ENCODE measurements at places on chromosomes 1 and 21. TPM values are rescaled to one million over a fixed set of nuclear protein-coding genes. Genes with fewer than 3 reads are reported as not detected.

- no peak for DNase-seq
Observed at GRCh38 chr1:244077473-244078220, 26.6 kb downstream of the ZBTB18 start.

DNA sequence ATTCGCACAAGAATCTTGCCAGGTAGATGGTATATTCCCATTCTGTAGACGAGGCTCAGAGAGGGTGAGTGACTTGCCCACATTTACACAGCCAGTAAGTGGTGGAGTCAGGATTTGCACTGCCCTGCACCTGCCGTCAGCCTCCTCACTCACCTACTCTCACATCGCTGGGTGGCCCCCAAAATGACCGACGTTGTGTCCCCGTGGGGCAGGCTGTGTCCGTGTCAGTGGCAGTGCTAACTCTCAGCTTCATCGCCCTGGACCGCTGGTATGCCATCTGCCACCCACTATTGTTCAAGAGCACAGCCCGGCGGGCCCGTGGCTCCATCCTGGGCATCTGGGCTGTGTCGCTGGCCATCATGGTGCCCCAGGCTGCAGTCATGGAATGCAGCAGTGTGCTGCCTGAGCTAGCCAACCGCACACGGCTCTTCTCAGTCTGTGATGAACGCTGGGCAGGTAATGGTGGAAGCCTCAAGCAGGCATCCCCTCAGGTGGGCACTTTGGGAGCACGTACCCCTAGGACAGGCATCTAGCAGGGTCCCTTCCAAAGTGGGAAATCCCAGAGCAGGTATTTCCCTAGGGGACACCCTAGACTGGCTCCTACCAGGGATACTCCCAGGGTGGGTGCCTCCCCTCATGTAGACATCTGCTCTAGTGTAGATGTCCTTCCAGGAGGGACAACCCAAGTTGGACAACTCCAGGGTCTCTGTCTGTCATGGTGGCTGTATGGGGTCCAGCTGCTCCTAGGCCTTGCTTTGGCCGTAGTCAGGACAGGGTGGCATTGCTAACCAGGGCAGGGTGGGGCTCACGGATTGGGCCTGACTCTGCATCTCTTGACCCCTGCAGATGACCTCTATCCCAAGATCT is 3.4 kb downstream of the HCRTR1 start:
- no peak for DNase-seq

GRCh38 chr1:205600085-205600484 is 31.7 kb downstream of the ELK4 start:
- no peak for DNase-seq

- no peak for DNase-seq
Observed at GRCh38 chr1:178034676-178035075, 59.2 kb upstream of the RASAL2 start.

DNA sequence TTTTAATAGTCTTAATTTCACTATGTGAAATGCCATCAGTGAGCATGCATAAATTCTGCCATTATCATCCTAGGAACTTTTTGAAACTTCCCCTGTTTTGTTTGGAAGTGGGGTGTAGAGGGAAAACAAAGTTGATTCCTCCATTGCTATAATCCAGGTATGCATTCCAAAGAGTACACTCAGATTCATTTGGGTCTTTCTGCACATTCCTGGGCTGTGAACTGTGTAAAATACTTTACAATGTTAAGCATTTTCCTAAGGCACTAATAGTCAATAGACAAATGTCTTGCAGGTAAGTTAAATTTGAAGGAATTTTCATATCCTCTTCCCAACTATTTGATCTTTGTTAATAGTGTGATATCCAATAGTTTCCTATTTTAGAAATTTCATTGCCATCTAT is 36.2 kb downstream of the SGIP1 start:
- no peak for DNase-seq

GRCh38 chr1:212975111-212975918 is 25.0 kb downstream of the VASH2 start:
- no peak for DNase-seq

GRCh38 chr1:156379420-156380165 is 10.6 kb downstream of the RHBG start:
- no peak for DNase-seq

EPHA8 gene
- not detected for total RNA-seq

DNA sequence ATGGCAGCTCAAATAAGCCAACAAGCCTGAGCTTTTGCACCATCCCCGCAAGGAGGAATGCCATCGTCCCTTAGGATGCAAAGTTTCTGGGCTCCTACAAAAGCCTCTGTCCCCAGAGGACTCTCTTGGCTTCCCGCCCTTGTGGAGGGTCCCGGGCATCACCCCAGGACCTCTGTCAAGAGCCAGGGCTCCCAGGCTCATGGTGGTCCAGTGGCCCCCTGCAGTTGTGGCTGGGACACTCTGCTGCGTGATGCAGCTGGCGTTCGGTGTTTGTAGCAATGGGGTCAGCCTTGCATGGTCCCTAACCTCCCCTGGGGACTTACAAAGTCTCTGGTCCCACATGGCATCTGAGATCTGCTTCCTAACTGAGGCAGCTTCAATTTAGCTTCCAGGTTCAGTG is 104.7 kb downstream of the RIPK4 start:
- DNase-seq: no peak

DPM3 gene
- 51.1 TPM for total RNA-seq

MIA3 gene
- total RNA-seq: 43.2 TPM

GRCh38 chr21:26025536-26026512 is 144.7 kb downstream of the APP start:
- DNase-seq: no peak

GRCh38 chr1:33641104-33641830 is 168.8 kb downstream of the ZSCAN20 start:
- DNase-seq: no peak

GRCh38 chr1:114164840-114165543 is 11.3 kb upstream of the SYT6 start:
- DNase-seq: no peak
